ENCODE measurements at places on chromosomes 6 and 20.

DNA sequence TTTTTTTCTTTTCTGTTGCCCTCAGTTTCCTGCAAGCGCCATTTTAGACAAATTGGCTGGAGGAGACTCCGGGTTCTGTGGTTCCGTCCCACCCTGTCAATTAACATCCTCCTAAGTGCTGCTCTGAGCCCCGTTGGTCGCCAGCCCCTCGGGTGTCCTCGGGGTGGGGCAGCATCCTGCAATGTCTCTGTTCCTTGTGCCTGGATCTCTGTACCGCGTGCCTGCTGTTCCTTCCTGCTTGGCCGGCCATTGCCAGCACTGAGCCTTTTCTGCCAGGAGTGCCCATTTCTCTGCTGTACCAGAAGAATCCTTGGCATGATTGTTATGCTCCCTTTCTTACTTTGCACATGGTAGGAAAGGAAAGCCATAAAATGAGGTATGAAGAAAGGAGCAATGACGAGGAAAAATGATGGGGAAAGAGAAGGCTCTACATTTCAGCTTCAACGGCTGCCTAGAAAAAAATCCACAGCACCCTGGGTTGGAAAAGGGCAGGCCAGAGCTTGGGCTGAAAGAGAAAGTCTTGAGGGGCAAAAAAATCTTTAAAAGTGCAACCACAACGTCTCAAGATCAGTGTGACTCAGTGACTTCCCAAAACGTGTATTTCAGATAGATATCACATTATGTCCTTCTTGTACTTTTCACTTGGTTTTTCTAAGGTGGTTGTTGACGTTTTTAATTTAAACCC is 256.7 kb downstream of the CLIC5 start:
- peak; percentile 10 for DNase-seq

GRCh38 chr6:17506531-17506930 is 93.6 kb upstream of the FAM8A1 start:
- no peak for DNase-seq

- no peak for DNase-seq
Measured at GRCh38 chr6:140572867-140573266, 1198.4 kb upstream of the CITED2 start.

GRCh38 chr6:114558153-114558552 is 215.3 kb upstream of the HS3ST5 start:
- DNase-seq = no peak

GRCh38 chr20:1861347-1861976 is 33.7 kb upstream of the SIRPA start:
- peak; percentile 88 for DNase-seq

DNA sequence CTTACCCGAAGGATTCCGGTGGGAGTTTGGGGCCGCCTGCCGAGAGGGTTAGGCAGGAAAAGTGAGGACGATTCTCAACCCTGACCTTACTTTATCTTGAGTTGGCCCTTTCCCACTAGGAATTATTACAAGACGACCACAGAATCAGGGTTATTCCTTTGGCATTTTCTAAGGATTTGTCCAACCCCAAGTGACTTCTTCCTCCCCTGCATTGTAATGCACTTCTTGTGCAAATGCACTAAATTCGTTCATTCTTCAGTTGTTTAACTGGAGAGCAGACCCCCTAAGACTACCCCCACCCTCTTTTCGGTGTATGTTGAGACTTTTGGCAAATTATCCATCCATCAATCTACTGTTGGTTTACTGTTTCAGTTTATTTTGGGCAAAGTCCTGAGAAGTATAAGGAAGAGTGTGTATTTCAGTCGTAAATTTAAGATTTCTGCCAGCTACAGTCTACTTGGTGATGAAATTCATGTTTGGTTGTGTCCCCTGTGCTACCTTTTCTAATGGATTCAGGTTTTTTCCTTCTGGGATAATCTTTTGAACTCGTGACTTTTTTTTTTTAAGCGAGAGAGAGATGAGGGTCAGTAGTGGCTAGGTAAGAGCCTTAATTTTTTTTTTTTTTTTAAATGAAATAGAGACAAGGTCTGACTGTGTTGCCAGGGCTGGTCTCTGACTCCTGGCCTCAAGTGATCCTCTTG is 611 bp upstream of the TMEM217 start:
- no peak for DNase-seq

DNA sequence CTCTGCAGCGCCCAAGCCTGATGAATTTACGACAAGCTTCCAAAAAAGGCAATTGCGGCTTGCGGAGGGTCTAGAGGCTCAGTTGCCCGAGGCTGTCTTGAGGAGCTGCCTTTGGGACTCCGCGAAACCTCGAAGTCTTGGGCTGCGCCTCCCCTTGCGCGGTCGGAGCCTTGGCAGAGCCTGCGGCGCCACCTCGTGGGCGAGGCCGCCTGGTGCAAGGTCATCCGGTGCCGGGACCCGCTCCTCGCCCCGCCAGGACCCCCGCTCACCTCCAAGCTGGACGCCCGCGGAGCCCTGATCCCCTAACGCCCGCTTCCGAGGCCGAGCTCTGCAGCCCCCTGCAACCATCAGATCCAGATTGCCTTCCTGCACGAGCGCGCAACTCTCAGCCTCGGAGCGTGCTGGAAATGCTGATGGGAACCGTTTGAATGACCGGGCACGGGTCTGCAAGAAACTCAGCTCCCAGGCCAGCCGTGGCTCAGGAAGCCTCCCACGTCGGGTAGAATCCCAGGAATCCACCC is 14.9 kb upstream of the FAM210B start:
- peak; percentile 44 for DNase-seq

- DNase-seq = peak; percentile 93
Measured at GRCh38 chr6:41846666-41847237, 48.4 kb downstream of the USP49 start.

DNA sequence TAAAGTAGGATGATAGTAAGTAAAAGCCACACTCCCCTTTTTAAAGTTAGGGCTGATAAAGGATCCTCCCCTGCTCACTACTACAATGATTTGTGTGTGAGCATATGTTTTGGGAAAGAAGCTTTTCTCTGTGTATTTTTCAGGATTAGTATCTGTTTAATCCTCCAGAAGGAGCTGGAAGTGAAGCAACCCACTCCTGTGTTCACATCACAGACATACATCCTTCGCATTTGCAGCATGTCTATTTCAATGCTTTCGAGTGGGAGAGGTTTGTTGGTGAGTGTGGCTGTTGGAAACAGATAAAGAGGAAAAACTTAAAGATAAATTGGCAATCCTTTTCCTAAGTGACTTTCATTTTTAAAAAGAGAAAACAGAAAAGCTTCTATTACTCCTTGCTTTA is 31.6 kb upstream of the RGS17 start:
- DNase-seq = no peak

GRCh38 chr6:30914854-30915590 is 984 bp downstream of the VARS2 start:
- DNase-seq = no peak

Measured in fibroblast of skin of abdomen (primary cell).